ENCODE measurements at places on chromosomes 5 and 9.

DNA sequence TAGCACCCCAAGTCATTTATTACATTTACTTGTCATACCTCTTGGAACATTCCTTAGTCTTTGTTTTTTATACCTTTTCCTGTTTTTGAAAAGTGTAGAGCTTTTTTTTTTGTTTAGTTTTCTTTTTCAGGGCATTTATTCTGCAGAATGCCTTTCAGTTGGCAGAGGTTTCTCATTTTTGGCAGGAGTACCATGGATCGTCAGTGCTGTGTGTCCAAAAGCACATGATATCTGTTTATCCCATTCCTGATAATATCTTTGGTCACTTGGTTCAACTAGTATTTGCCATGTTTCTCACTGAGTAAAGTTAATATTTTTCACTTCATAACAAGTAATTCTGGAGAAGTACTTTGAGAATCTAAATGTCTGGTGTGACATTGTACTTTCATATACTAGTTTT, 10.7 kb downstream of the OGN start:
- no peak for DNase-seq

DNA sequence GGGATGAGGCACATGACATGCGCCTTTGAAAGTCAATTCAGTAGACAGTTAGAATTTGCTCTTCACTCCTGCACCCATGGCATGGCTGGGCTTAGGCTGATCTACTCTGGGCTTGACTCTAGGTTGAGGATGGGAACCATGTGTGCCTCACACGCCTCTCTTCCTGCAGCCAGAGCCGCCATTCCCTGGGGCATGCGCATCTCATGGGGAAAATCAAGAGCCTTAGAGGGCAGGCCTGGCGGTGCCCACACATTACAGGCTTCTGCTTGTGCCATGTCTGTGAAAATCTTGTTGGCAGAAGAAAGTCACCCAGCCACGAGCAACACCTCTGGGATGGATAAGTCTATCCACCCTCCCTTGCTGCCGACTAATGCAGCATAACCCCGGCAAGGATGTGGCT, 808.5 kb downstream of the CDH9 start:
- no peak for DNase-seq

GRCh38 chr9:114729706-114730105, 47.7 kb upstream of the TEX48 start:
- DNase-seq: no peak

GRCh38 chr9:111731928-111732327, 62.8 kb downstream of the SHOC1 start:
- DNase-seq: no peak

GRCh38 chr9:34253460-34253837, 74.6 kb downstream of the UBAP1 start:
- no peak for DNase-seq

DNA sequence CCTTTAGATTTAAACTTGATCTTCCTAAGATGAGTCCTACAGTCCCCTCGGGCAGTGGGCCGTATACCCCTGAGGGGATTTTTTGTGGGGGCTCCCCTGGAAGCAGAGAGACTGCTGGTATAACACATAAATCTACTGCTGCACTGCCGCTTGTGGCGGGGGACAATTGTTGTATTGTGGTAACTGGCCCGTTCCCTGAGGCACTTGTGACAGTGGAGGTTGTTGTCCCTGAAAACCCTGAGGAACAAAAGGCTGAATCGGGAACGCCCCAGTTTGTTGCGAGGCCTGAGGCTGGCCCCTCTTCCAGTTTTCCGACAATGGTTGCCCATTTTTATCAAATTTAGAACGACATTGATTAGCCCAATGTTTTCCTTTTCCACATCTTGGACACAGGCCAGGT, 4.7 kb upstream of the TMEM141 start:
- DNase-seq: no peak

DNA sequence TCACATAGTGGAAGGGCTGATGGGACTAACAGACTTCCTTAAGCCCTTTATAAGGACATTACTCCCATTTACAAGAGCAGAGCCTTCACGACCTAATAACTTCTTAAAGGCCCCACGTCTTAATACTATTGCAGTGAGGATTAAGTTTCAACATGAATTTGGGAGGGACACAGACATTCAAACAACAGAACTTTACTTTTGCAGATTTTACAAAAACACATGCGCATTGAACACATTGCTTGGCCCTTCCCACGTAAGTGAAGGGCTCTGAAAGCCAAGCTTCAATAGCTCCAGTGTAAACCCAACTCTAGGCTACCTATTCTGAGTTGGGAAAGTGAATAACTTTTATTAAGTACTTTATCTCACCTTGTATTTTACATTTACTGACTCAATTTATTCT, 53.8 kb upstream of the DNAH5 start:
- DNase-seq: no peak

DNA sequence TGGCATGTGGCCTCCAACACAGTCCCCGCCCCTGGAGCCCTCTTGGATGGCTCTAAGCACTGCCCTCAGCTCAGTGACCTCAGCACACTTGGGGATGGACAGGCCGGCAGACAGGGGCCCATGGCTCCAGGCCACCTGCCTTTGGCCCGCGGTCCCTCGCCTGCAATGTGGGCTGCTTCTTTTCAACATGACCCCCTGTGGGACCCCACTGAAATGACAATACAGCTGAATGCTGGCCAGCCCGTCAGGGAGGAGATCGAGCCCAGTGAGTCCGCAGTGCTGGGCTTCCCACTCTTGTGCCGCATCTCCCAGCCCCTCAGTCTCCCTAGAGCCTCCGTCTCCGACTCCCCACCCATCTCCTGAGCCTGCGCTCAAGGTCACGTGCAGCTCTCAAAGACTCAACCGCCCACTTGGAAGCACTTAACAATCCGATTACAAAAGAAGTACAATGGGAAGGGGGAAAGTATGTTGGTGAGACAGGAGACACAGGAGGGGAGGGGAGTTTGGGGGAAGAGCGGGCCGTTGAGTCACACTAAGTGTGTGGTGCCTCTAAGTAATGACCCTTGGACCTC, 238.9 kb downstream of the HSPA4 start:
- DNase-seq: no peak

- DNase-seq: peak; percentile 49
Measured at GRCh38 chr9:129746092-129746777, 6.6 kb downstream of the PTGES start.

- DNase-seq: no peak
Measured at GRCh38 chr5:119340597-119341218, 15.1 kb upstream of the TNFAIP8 start.

DNA sequence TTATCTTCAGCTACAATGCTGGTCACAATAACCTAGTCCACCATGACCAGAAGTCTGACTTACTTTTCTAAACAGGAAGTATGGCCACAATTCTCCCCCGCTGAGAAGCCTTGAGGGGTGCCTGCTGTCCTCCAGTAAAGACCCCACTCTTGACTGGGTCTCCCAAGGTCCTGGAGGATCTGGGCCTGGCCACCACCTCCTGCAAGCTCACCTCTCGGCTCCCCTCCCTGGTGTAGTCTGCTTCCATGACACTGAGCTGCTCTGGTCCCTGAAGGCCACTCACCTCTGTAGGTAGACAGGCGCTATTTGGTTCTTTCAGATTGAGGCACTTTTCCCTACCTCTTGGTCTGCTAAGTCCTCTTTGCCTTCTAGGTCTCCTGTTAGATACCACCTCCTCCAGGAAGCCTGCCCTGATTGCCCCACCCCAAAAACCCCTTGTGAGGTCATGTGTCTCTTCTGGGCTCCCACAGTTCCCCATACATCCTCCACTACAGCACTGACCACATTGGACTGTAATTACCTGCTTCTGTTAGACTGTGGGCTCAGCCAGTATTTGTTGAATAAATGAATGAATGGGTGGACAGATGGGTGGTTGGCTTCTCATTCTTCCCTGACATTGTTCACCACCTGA, 62.6 kb upstream of the IER5L start:
- DNase-seq: no peak

- DNase-seq: no peak
Measured at GRCh38 chr5:42905827-42906226, 94.1 kb upstream of the SELENOP start.

DNA sequence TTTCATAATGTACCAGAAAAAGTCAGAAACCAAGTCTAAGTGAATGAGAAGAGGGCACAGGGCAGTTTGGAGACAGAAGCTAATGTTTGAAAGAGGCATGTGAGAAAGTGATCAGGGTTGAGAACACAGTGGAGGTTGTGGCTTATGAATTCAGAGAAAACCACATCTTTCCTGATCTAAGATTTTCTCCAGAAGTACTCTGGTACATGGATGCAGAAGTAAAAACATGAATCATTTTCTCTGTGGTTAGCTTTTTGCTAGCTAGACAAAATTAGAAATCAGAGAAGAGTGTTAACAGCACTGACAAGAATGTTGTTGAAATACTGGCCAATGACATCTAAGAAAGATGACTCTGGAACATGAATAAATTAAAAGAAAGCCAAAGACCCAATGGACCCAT, 541.1 kb downstream of the DNAH5 start:
- DNase-seq: no peak

DNA sequence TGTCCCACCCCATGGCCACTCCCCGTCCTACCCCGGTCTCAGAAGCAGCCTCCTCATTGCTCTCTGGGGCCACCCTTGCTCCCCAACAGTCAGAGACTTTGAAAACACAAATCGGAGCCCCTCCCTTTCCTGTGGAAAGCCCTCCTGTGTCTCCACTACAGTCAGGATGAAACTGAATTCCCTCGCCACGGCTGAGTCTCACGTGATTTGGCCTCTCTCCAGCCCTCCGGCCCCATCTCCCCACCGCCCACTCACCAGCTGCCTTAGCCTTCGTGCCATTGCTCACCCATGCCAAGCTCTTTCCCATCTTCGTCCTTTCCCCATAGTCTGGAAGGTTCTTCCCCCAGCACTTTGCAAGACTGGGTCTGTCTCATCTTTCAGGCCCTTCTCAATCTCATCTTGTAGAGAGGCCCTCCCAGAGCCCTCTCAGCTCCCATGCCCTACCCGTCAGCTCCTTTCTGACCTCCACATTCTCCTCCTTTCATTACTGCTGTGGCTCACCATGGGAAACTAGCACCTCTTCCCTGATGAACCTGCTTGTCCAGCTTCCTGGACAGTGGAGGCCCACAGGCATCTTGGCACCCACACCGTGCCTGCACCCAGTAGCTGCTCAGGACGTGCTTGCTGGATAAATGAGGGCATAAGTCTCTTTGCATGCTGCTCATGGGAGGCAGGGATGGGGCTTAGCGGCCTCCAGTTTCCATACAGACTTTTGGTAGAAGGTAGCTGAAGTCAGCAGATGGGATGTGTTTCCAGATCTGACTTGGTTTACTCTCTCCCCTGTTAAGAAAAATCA, 126.4 kb upstream of the COL5A1 start:
- no peak for DNase-seq

DNA sequence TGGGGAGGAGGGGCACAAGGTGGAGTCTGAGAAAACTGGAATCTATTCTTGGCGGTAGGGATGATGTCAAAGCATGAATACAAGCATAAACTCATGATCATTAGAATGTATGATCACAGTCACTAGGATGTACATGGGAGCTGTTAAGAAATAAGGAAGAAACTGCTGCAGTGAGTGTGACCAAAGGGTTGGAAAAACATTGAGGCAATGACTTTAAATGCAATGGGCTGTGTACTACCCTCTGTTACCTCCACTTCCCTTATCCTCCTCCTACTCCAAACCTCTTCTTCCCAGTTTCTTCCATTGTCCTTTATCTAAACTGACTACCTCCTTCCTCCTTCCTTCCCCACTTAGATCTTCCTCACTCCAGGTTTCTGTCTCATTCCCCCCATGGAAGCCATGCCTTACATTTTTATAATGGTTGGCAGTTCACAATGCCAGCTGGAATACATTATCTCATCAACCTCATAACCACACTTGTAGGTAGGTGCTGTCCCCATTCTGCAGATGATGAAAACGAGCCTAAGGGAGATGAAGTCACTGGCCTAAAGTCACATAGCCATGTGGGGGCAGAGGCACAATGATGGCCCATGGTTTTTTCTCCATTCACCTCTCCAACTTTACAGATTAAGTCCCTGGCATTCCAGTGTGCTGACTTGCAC, 21.9 kb upstream of the TNFSF15 start:
- peak; percentile 94 for DNase-seq

GRCh38 chr5:77235846-77236721, 25.6 kb downstream of the PDE8B start:
- peak; percentile 47 for DNase-seq

DNA sequence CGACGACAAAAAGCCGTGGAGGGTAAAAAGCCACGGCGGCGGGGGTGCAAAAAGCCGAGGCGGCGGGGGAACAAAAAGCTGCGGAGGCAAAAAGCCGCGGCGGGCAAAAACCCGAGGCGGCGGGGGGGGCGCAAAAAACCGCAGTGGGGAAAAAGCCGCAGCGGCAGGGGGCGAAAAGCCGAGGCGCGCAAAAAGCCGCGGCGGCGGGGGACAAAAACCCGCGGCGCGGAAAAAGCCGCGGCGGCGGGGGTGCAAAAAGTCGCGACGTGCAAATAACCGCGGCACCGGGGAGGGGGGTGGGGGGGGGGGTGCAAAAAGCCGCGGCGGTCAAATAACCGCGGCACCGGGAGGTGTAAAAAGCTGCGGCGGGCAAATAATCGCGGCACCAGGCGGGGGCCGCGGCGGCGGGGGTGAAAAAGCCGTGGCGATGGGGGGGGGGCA, 511.5 kb downstream of the FOXD4L5 start:
- no peak for DNase-seq

- peak; percentile 32 for DNase-seq
Measured at GRCh38 chr5:14223372-14223771, 80.2 kb downstream of the TRIO start.

- no peak for DNase-seq
Measured at GRCh38 chr5:110651507-110651906, 75.0 kb downstream of the TMEM232 start.

DNA sequence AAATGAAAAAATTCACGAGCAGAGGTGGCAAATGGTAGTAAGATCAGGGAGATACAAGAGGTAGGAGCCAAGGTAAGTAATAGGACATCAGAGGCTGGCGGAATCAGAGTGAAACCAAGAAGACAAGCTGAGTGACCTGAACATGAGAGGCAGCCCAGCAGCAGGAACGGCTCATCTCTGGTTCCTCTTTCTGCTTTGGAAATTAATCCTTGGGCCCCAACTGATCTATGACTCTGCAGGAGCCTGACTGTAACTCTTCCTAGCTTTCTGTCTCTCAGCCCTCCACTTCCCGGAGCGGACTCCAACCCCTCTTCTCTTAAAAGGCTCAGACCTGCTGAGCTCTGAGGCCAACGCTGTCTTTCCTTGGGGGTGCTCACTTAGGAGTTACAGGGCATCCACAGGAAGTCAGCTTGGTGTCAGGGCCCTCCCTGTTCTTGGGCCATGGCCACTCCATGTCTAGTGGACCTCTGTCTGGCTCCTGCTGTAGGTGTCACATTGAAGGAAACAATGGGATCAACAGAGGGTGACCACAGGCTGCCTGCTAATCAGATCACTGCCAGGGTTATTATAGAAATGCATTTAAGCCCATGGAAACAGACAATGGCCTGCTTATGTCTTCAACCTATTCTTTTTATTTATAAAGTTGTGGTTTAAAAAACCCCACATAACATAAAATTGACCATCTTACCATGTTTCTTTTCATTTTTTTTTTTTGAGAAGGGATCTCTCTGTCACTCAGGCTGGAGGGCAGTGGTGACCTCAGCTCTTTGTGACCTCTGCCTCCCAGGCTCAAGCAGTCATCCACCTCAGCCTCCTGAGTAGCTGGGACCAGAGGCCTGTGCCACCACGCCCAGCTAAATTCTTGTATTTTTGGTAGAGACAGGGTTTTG, 22.5 kb upstream of the SHB start:
- peak; percentile 59 for DNase-seq

Measured in inflammatory macrophage treated with lipopolysaccharide for 4 hours (primary cell).